ENCODE measurements at places on chromosomes 13 and 19.

GRCh38 chr13:110309661-110310524 is 2.8 kb downstream of the COL4A2 start:
- H3K27ac ChIP-seq, result no peak overlapping the region
- H3K27me3 ChIP-seq, result peaks cover 3% of the 10 kb centered on the region

DNA sequence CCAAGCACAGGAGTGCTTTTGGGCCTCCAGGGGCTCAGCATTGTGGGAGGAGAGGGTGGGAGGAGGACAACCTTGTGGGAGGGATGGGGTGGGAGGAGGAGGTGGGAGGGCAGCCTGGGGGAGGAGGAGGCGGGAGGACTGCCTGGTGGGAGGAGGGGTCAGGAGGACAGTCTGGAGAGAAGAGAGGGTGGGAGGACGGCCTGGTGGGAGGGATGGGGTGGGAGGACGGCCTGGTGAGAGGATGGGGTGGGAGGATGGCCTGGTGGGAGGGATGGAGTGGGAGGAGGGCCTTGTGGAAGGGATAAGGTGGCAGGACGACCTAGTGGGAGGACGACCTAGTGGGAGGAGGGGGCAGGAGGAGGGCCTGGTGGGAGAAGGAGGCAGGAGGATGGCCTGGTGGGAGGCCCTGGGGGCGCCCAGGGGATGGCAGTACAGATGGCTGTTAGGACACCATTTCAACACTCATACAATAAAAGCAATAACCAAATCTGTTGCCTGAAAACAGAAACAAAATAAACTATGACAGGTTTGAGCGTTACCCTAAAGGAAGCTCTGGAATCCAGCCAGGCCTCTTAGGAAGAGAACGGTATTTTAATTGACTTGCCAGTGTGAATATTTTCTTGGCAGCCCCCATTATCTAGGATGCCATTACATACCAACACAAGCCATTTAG is 63.7 kb downstream of the CRYL1 start:
- no peak overlapping the region for H3K4me3 ChIP-seq
- H3K4me1 ChIP-seq, result peaks cover 13% of the 10 kb centered on the region
- DNase-seq, result no peak
- no peaks in the 10 kb centered on the region for H3K27me3 ChIP-seq
- H3K27ac ChIP-seq, result no peak overlapping the region

- H3K27ac ChIP-seq, result no peak overlapping the region
- DNase-seq, result no peak
Observed at GRCh38 chr13:48263196-48263595, 30.2 kb downstream of the ITM2B start.

DNA sequence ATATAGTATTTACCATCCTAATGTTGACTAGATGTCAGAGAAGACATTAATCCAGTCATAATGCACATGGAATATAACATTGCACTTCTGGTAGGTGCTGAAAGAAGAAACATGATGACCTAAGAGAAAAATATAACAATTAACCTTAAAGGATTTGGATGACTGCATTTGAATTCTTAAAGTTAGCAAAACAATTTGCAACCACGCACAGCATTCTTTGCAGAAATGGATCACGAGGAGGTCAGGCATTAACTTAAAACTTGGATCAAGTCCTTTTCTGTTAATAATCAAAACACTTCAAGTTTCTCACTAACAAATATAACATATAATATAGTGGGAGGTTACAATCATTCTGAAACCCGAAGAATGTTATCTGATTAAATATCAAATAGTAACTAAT is 525.0 kb upstream of the SLITRK6 start:
- no peaks in the 10 kb centered on the region for H3K36me3 ChIP-seq
- H3K4me1 ChIP-seq, result no peaks in the 10 kb centered on the region
- no peak overlapping the region for H3K27ac ChIP-seq
- H3K4me3 ChIP-seq, result no peak overlapping the region
- DNase-seq, result no peak
- H3K27me3 ChIP-seq, result no peaks in the 10 kb centered on the region

DNA sequence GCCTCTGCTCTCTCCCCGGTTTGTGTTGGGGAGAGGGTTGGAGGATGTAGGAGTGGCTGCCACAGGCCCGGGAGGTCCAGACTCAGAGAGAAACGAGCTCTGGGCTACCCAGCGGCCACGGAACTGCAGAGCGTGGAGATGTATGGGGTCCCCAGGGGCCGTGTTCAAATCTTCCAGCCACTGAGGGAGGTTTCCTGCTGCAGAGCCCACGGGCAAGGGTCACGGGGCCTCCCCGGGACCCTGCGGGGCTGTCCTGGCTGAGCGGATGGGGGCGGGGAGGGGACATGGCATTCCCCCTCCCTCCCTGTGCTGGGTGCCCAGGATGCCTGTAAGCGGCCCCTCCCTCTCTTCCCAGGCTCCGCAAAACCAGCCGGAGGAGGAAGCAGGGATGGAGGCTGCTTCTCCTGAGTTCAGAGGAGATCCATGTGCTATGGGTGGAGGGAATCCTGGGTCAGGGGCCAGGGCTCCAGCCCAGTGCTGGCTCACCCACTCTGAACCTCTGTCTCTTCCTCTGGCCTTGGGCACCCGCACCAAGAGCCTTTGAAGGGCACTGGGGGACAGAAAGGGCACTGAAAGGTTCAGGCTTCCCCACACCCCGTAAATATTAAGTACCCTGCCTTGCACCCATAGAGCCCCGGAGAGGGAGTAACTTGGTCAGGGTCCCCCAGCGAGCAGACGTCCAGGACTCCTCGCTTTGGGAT is 22.6 kb downstream of the SMIM24 start:
- no peaks in the 10 kb centered on the region for H3K4me1 ChIP-seq
- peaks cover 3% of the 10 kb centered on the region for H3K36me3 ChIP-seq
- no peaks in the 10 kb centered on the region for H3K27me3 ChIP-seq
- DNase-seq, result no peak

All from CD8-positive, alpha-beta memory T cell (primary cell).